ENCODE measurements at places on chromosomes 6 and 20. TPM values are rescaled to one million over a fixed set of nuclear protein-coding genes. Genes with fewer than 3 reads are reported as not detected.

GRCh38 chr6:54060286-54060685, 51.0 kb upstream of the MLIP start:
- no peak for DNase-seq

GRCh38 chr20:50366270-50367103, 143.7 kb upstream of the PTPN1 start:
- DNase-seq, result peak; percentile 88

- no peak for DNase-seq
These were observed 225.4 kb upstream of the PREP start for GRCh38 chr6:105628156-105628860.

DNA sequence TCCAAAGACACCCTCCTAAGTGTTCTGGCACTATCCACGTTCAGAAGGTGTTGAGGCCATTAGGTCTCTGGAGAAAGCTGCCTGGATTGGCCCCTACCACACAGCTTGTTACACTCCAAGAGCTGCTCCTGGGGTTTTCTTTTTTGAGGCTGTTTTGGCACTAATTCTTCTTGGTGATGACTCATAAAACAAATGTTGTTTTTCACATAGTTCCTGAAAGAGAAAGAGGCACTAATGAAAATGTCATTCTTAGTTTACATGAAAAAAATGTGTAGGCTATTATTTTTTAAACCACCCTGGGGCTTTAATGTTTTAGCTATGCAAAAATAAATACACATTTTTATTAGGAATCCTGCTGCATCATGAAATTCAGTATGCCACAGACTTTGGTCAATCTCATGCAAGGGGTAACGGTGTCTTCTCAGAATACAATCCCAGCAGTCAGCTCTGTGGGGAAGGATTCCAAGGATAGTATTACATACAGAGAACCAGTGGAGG, 38.1 kb downstream of the TBPL1 start:
- DNase-seq, result no peak

DNA sequence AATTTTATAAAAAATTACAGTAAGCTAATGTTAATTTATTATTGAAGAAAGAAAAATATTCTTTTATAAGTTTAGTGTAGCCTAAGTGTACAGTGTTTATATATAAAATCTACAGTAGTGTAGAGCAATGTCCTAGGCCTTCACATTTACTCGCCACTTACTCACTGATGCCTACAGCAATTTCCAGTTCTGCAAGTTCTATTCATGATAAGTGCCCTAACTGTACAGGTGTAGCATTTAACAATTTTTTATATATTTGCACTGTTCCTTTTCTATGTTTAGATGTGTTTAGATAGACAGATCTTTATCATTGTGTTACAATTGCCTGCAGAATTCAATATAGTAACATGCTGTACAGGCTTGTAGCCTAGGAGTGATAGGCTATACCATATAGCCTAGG, 80.1 kb upstream of the HDAC2 start:
- DNase-seq, result no peak

GRCh38 chr6:135334169-135334568, 153.1 kb downstream of the MYB start:
- no peak for DNase-seq

GRCh38 chr6:89051676-89052075, 28.9 kb upstream of the PNRC1 start:
- DNase-seq, result no peak

DNA sequence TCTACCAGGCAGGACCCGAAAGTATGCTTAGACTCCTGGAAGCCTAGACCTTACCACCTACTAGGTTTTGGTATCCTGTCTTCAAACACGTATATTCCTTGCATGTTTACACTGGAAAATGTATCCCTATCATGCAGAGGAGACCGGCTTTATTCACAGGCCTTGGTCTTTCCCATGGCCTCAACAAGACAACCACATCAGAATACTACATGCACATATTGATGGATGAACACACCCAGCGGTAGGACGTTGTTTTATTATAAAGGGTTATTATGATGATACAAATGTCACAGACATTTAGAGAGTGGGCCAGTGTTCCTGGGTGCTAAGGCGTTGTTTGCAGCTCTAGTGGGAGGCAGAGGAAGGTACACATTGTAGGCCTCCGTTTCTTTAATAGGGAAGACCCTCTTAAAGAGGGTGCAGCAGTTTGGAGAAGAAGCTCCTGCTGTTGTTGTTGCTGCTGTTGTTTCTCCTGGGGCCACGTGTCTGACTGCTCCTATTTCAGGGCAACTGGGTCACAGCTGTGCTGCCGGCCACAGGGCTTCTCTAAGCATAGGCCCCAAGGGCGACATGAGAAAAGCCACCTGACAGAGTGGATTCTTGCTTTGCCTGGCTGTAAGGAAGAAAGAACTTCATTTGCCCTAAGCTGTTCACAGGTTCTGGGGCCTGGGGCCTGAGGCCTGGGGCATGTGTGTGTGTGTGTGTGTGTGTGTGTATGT, 98.3 kb upstream of the SASH1 start:
- DNase-seq, result no peak

DNA sequence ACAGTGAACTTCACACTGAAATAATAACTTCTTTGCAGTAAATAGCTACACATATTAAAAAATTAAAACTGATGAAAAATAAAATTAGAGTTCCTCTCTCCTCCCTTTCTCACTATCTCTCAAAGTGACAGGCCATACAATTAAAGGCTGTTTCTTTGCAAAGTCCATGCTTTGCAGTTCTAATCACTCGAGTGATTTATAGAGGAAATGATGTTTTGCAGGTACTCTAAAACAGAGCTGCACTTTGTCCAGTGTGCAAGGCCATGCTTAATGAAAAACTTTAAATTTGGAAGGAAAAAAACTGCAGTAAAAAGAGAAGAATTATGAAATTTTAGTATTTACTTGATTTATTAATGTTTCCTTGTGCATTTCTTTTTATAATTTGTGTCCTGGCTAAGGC, 112.5 kb downstream of the GMDS start:
- no peak for DNase-seq

RBBP8NL gene
- total RNA-seq, result not detected

TAF11 gene
- total RNA-seq, result 10.8 TPM

SMLR1 gene
- not detected for total RNA-seq

TMEM244 gene
- not detected for total RNA-seq

Measured in hematopoietic multipotent progenitor cell (in vitro differentiated cells).